CD4-positive, alpha-beta T cell treated with Interleukin-17A for 4 hours (primary cell): ENCODE measurements at places on chromosomes 12 and 14.
A peak's percentile ranks its signal among the peaks of the same experiment; 100 is the strongest.

DNA sequence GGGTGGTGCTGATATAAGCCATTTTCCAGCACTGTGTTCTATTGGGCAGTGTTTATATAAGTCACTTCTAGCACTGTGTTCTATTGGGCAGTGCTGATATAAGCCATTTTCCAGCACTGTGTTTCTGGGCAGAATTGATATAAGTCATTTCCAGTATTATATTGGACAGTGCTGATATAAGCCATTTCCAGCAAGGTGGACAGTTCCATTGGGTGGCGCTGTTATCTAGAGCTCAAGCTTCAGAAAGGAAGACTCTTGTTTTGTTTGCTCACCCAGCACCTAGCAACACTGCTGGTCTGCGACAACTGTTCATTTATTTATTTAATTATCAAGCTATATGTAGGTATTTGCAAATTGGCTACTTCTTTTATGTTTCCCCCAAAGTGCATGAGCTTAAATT is 690.3 kb downstream of the AACS start:
- no peak for DNase-seq

- DNase-seq: no peak
Measured at GRCh38 chr14:90058876-90059458, 2.8 kb upstream of the KCNK13 start.

DNA sequence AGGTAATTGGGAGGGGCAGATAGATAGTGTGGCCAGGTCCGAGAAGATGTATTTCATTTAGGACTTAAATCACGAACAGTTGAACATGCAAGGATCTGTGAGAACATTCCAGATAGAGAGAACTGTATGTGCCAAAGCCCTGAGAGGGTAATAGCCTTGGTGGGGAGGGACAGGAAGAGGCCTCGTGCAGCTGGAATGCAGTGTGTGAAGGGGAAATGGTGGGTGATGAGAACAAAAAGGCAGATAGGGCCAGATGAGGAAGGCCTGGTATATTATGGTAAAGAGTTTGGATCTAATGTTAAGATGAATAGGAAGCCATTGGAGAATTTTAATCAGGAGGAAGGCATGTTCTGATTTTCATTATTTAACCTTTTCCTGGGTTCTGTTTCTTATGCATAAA is 136.3 kb downstream of the TPH2 start:
- no peak for DNase-seq

- DNase-seq: peak; percentile 19
Measured at GRCh38 chr14:74299061-74299545, 3.6 kb downstream of the ABCD4 start.

DNA sequence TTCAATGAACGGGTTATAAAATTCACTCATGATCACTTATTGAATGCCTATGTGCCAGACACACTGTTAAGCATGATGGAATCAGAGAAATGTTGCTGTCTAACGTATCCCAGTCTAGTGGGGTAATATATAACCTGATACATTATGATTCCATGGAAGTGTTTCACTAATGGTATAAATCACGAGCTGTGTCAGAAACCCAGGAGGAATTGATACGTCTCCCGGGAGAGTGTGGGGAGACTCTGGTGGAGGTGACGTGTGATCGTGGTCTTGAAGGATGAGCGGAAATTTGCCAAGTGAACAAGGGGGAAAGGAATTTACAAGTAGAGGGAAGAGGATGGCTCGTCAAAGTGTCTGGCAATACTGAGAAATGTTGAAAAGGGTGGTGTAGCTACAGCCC is 26.5 kb downstream of the MANSC1 start:
- DNase-seq: no peak

GRCh38 chr12:44839785-44840184 is 36.3 kb downstream of the NELL2 start:
- no peak for DNase-seq

DNA sequence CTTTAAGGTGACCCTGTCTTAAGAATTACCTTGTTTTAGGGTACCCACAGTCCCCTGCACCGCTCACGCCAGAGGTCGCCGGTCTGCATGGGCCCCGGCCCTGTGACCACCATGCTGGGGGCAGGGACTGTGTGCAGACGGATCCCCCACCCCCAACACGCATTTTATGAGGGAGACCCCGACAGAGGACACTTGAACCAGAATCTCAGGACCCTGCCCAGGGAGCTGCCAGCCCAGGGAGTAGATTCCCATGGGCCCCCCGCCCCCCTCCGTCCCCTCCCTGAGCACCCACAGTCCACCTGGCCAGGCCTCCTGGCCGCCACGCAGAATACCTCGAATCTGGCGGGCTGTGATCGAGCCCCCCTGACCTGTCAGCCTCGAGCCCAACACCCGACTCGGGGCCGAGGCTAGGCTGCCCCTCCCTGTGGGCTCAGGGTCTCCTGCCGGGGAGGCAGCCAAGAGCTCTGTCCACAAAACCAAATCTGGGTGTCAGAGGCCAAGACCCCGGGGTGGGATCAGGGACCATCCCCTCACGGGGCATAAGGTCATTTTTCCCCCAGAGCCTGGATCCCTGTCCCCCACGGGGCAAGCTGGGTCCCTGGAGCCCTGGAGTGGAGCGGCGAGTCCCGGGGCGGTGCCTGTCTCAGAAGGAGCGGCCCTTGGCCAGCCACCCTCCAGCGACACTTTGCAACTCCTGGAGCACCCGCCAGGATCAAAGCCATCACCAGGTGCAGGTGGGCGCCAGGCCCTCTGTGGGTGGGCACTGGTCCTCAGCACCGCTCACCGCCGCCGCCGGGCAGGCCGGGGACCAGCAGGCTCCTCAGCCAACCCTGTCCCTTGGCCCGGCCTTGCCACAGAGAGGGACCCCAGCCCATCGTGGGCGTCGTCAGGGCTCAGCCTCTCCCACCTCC is 155.8 kb upstream of the PKP2 start:
- no peak for DNase-seq

GRCh38 chr12:76687981-76688380 is 75.9 kb upstream of the ZDHHC17 start:
- no peak for DNase-seq

DNA sequence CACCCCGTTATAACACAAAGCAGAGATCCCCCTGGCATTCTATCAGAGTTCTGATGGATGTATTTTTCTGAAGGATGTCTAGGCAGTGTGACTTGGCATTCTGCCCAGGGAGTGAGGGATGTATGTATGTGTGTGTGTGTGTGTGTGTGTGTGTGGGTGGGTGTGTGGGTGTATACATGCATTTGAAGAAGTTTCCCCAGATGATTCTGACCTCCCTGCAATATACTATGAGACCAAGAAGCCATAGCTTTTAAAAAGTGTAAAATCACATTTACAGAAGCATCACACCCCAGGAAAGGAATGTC is 59.7 kb upstream of the NAP1L1 start:
- peak; percentile 29 for DNase-seq

GRCh38 chr12:52826611-52827498 is 7.3 kb downstream of the KRT79 start:
- DNase-seq: no peak

GRCh38 chr12:26750531-26751175 is 82.3 kb downstream of the ITPR2 start:
- DNase-seq: no peak

DNA sequence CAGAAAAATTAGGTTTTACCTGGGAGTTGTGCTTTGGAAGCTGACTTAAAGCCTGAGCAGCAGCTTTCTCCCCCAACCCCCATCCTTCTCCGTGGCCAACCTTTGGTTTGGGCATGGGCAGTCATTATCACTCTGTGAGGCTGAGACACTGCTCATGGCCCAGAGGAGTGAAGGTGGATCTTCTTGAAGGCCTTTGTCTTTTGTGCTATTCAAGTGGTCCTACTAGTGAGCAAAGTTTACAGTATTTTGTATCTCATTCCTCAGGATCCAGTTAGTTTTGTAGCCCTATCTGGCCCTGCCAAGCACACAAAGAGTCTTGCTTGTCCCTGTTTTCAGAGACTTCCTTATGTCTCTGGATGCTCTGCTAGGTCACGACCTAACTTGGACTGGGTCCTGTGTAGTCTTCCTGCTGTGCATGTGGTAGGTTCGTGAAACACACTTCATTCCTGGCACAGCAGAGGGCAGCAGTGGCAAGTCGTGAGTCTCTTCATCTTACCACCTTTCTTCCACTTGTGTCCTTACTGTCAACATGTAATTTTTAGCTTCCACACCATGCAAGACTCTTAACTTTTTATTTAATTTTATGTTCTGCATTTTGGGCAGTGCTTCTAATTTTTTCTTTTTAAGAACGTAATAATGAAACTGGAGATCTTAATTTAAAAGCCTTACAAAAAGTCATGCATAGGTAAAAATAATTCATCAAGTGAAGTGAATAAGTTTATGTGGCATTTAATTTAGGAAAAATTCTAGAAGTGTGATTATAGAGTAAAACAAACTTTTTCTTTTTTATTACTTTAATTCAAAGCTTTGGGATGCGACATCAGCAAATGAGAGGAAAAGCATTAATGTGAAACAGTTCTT is 53.7 kb downstream of the APAF1 start:
- peak; percentile 24 for DNase-seq

DNA sequence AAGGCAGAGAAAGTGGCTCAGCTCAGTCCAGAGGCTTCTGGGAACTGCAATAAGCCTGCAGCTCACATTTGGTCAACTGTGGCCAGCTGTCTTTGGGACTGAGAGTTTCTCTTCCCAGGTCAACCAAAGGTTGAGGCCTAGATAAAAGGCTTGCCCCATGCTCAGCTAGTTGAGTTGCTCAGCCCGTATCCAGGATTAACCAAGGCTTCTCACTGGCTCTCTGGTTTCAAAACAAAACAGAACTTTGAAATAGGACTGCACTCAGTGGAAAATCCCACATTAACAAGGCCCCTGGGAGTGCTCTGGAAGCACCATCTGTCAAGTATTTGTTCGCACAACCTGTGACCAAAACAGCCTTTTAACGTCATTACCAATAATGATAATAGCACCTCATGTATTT is 40.3 kb upstream of the NUAK1 start:
- no peak for DNase-seq

DNA sequence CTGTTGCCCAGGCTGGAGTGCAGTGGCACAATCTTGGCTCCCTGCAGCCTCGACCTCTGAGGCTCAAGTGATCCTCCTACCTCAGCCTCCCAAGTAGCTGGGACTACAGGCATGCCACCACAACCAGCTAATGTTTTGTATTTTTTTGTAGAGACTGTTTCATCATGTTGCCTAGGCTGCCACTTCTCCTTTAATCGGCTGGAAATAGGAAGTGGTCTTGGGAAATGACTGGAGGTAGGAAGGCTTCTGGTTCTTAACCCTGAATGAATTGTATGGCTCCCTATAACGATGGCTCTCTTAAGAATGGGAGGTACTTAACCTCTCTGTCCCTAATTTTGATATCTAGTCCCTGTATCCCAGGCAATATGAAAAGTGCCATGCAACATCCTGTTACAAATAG is 113.9 kb upstream of the USP15 start:
- no peak for DNase-seq

DNA sequence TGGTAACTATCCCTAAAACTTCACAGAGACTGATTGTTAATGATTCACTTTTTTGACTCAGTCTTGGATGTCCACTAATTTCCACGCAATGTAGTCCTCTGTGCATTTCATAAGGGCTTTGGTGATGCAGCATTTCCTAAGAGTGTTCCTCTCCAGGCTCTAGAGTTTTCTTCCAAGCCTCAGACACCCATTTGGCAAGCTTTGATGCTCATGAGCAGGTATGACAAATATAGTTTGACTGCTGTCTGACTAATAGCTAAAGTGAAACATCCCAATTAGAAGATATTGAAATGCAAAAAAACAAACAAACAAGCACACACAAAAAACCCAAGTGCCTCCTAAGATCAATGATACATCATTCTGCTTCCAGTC is 1.5 kb upstream of the VAMP1 start:
- DNase-seq: no peak

DNA sequence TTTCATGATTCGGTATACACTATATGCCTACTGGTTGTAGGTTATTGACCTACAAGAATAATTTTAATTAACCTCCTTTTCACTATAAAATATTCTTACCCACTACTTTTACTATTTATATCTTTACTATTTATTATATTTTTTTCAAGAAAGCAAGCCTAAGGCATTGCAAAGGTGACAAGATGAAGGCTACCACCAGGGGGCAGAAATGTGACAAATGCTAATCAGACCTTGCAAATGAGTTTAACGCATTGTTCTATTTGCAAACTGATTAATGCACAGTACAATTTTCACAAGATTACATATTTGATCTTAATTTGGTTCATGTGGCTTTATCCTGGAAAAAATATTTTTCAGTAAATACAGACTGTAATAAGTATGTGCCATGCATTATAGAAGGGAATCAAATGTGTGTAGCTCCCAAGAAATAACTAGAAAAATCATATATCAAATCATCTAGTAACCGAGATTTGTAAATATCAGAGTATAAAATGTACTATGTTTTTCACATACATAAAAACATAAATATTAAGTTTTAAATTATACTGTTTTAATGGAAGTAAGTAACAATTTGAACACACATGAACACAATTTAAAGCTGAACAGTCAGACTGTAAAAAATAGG is 107.0 kb downstream of the ADAMTS20 start:
- DNase-seq: peak; percentile 51

- DNase-seq: no peak
Measured at GRCh38 chr14:61406198-61406597, 84.8 kb downstream of the PRKCH start.

DNA sequence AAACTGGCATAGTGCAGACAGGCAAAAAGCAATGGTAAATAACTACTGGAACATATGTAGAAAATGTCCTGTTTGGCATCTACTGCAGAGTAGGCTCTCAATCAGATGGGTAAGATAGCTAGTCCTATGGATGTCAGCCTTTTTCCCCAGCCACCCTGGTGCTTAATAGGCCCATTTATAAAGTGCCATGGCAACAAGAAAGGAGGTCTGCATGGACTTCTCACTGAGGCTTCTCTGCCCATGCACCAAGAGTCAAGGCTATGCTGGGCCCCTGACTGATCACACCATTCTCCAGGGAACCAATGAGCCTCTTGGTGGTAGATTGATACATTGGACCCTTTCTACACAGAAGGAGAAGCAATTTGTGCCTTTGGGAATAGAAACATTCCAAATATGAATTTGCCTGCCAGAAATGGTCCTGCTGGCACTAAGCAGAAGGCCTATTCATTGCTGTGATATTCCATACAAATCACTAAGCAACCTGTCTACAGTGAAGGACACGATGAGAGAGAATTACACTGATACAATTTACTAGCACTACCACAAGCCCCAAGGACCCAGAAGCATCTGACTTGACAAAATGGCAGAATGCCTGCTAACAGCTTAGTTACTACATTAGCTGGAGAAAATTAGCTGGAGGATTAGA is 43.8 kb downstream of the RESF1 start:
- DNase-seq: no peak

GRCh38 chr12:43057566-43057965 is 468.0 kb upstream of the PRICKLE1 start:
- DNase-seq: no peak

DNA sequence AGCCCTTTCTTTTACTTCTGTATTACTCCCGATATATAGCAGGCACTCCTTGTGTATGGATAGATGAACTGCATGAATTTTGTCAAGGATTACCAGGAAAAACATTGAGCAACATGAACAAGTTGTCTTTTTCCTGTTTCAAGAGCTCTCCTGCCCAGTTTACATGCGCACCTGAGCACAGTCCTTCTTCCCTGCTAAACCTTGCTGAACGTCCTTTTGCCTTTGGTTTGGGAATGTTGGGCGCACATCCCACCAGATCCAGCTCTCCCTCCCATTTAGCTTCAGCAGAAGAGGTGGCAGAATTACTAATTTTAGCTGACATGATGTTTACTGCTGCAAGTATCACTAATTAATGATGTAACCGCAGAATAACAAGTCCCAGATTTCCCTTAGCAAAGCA is 121.4 kb upstream of the TMCC3 start:
- DNase-seq: no peak
